Stimulated activated CD8-positive, alpha-beta memory T cell treated with anti-CD3 and anti-CD28 coated beads, Interleukin-4, amount 100 ng/mL, for 1 hour (primary cell): ENCODE measurements at places on chromosomes 12 and 14.

GRCh38 chr14:75433631-75434071 lies 5.8 kb downstream of the JDP2 start:
- no peak for DNase-seq

DNA sequence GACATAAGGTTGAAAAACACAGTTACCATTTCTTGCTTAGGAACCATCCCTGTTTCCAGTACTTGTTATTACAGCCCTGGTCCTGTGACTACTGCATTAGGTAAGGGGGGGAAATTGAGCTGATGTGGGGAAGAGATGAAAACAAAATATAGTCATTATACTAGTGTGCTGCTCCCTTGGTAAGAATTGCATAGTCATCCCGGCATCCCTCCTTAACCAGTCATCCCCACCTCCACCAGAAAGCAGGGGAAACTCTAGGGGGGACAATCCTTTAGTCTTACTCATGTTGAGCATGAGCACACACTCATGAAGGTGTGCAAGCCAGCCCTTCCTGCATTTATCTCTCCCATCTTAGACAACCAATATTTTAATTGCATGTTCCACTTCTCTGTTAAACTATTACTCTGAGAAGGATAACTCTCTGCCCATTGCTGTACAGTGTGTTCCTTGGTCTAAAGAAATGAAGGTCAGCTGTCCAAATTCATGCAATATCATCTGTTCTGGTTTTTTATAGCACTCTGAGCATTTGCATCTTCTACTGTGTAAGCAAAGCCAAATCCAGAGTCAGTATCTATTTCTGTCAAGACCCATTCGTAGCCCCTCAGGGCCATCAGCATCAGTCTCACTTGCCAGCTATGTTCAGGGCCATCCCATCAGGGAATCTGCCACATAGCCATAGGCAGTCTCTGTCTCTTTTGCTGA lies 46.8 kb downstream of the TMEM30B start:
- no peak for DNase-seq

DNA sequence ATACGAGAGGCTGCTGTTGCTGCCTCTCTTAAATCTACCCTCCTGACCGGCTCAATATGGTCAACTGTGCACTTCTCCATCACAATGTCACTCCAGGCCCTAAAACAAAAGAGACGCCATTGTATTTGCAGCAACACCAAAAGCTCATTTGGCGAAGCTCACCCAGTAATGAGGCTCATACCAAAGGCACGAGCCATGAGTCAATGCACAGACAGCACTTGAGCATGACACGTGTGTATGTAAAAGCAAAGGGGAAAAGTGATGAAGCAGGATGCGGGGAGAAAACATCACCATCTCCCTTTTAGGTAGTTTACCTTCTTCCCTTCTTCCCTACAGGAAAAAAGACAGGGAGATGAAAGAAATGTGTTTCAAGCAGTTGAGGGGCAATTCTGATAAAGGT lies 150.3 kb downstream of the FOXN3 start:
- DNase-seq, result no peak

- DNase-seq, result no peak
These were observed 11.7 kb upstream of the TMX1 start for GRCh38 chr14:51228391-51228790.

DNA sequence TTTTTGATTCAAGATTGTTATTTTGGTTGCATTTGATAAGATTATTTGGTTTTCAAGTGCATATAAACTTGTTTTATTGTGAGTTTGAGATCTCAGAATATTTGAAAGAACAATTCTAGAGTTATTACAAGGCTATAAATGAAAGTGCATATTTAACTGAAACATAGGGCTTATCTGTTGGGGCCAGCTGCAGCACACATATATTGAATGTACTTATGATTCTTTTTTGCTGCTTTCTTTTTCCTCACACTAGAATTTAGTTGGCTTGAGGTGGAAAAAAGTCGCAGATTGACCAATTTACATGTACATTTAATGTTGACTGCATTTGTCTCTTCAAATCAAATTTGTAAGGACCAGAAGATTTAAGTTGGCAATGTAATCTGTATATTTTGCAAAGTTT lies 88.0 kb downstream of the PCNX1 start:
- DNase-seq, result no peak

DNA sequence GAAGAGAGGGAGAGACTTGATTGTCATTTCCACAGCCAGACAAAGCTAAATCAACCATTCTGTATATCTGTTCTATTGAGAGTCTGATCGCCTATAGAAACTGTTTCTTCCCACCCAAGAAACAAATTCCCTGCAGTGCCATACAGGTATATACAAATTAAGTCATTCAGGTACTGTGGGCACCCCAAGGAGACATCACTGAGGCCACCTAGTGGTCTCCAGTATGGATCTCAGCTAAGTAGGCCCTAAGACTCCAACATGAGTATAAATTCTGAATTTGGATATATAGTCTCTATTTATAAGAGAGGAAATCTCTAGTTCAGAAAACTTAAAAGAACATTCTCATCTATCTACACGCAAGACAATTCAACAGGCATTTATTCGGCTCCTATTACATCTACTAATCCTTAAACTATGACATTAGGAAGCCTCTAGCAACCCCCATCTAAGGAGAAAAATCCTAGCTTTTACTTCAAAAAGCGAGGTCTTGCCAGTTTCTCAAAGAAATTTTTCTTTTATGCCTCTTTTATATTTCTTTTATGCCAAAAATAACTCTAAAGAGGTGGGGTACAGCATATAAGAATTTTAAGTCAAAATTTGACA lies 62.6 kb downstream of the DCAF5 start:
- DNase-seq, result no peak

- no peak for DNase-seq
These were observed 73.0 kb downstream of the ADGRD1 start for GRCh38 chr12:131026754-131027153.

- no peak for DNase-seq
These were observed 99.9 kb downstream of the PPM1H start for GRCh38 chr12:62834971-62835547.

- DNase-seq, result no peak
These were observed 668.0 kb downstream of the DIO2 start for GRCh38 chr14:79543348-79543747.

DNA sequence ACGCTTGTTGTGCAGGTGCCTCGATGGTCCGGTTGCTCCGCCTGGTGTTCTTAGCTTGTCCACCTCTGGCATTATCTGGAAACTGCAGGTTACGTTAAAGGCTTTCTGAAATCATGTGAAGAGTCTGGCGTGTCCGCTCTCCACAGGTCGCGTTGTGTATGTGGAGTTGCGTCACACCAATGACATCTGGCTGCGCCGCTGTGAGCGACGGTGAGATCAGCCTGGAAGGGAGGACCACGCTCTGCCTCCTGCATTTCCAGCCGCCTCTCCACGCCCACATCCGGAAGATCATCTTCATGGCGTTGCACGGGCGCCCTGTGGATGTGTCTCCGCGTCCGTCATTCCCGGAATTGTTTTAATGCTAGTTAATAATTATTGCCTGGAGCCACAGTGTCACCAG lies 50.6 kb upstream of the GALNT9 start:
- no peak for DNase-seq

DNA sequence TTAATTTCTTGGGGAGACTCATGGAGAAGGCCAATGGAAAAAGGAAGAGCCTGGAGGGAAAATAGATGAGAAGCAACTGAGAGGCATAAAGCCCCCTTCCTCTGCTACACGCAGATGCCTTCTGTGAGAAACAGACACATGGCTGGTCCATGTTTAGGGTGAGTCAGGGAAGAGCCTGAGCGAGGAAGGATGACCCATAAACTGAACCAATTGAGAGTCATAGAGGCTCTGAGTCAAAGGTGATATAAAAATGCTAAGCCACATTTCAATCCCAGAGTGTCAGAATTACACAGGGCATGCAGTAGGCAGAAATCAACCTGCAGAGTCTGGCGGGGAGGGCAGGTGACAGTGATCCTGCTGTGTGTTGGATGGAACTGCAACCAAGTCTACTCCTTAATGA lies 30.1 kb upstream of the NEDD1 start:
- DNase-seq, result no peak

DNA sequence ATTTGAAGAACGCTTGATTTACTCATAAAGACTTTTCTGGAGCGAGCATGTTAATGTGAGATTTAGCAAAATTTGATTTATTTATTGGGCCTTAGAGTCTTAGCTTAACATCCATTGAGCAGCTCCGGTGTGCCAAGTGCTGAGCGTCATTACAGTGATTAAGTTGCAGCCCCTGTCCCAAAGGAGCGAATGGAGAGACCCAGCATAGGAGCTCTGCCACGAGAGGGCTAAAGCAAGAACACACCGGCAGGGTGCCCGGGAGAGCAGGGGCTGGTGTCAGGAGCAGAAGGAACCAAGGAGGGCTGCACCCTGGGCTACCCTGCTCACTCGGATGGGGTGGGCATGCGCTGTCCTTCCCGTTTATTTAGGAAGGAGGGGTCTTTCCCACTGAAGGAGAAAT lies 50.6 kb downstream of the PPP2R5C start:
- no peak for DNase-seq

DNA sequence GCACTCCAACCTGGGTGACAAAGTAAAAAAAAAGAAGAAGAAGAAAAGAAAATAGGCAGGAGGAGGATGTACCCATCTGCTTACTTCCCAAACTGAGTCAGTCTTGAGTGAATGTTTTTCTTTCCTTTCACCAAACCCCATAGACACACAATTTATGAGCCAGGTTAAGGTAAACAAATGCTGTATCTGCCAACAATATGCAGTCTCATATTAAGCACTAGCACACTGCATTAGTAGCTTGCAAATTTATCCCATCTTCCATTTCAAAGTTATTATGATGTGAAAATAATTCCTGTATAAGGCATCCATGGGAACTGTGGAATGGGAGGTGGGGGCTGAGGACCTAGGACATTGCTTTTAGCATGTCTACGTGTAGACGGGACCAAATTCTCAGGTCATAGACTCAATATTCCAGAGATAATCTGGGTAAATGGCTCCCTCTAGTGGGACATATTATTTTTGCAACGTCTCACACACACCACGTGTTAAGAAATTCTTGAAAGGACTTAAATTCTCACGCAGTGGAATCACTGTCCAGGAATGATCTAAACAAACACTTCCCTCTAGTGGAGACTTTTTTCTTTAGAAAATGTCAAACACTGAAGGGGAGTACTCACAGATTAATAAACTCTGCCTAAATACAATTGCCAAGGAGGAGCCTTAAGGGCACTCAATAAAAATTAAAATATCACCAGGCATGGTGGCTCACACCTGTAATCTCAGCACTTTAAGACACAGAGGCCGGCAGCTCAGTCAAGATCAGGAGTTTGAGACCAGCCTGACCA lies 17.1 kb upstream of the OR10P1 start:
- DNase-seq, result no peak

DNA sequence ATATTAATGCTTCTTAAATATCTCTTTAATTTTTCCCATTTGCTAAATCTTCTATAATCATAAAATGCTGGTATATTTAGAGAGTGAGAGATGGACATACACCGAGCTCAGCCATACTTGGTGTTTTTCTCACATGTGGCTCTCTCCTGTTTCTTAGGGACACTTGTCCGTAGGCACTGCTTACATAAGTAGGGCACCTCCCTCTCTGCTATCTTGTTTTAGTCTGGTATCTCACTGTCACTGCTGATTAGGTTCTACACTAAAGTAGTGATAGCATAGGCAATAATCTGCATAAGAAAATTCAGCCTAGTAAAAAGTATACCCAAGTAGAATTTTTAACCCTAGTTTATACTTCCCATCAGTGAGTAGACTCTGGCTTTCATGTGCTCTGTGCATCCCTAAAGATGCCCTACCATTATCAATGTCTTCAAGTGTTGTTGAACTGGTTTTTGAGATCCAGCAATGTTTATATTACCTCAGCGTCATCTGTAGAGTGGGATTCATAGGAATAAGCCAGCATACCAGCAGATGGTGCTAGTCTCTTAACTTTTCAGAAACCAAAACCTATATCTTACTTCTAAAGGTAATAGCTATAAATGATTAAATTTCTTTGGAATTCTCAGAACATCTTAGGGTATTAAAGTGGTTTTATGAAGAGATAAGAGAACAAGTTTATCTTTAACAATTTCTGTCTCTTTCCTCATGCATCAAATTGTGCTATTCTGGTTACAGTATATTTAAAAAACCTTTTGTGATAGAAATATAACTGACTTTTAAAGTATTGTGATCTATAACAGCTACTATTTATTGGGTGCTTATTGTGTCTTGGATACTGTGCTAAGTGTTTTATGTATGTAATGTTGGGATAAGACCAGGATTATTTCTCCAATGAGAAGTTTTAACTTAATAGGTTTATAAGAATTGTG lies 32.9 kb downstream of the ARID2 start:
- DNase-seq, result no peak

DNA sequence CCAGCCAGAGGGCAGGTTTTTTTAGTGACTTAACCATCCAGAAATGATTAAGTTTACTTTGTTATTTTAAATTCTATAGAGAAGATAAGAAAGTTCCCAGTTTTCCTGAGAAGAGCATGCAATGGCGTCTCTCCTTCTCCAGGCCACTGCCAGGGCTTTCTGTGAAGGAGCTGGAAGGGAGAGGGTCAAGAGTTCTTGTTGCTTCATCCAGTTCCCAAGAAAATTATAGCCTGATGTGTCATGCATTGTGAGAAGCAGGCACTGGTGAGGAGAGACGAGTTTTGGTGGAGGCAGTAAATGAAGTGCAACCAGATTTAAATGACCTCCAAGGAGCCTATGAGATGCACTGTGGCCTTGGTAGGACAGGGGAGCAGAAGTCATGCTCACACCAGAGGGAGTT lies 14.2 kb downstream of the ELK3 start:
- no peak for DNase-seq

DNA sequence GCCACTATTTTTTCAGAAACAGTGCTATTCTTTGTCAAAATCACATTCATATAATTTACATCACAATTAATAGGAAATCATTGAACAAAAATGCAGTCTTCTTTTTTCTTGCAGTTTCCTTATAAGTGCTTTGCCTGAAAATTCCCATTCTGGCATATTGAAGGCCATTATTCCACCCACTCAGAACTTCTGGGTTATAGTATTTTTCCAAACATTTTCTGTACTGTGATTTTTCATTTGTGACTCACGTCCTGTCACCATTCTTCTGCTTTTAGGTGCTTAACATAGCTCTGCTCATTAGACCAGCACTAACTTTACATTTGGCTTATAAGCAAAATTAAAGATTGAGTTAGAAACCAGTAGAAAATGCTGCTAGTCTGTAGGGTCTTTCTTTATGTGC lies 241.0 kb upstream of the NPAS3 start:
- no peak for DNase-seq

GRCh38 chr12:87991483-87991882 lies 37.7 kb downstream of the C12orf50 start:
- DNase-seq, result no peak

DNA sequence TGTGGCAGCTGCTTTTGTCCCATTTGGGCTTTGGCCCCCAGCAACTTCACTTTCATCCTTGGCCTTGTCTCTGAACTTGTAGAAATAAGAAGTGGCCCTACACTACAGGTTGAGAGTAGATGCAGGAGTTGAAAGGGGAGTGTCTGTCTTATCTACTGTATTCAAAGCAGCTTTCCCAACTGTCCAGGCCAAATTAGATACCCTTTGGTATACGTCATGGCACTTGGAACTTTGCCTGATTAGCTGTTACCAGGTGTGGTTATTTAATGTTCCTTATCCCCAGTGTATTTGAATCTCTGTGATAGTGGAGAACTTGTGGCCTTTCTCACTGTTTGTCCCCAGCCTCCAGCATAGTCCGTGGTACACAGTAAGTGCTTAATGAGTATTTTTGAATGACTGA lies 33.5 kb downstream of the SUDS3 start:
- DNase-seq, result no peak
